NCI-H1092 treated with DMSO at 0.1 percent for 48 hours (cell line): ENCODE measurements at places on chromosomes 7 and 10.

DNA sequence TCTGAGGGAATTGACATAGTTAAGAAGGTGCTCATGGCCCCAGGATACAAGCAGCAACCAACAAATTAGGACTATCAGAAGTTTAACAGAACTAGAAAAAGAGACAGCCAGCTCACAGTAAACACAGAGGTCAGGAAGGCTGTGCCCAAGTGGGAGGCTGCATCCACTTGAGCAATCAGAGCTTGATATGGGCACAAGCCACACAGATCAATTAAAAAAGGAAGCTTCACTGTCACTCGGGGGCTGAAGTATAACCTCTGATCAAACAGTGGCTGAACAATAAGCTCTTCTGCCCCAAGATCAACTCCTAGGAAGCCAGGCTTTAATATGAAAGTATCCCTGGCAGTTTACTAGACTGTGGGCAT, 40.0 kb downstream of the ZNF438 start:
- no peak for DNase-seq

DNA sequence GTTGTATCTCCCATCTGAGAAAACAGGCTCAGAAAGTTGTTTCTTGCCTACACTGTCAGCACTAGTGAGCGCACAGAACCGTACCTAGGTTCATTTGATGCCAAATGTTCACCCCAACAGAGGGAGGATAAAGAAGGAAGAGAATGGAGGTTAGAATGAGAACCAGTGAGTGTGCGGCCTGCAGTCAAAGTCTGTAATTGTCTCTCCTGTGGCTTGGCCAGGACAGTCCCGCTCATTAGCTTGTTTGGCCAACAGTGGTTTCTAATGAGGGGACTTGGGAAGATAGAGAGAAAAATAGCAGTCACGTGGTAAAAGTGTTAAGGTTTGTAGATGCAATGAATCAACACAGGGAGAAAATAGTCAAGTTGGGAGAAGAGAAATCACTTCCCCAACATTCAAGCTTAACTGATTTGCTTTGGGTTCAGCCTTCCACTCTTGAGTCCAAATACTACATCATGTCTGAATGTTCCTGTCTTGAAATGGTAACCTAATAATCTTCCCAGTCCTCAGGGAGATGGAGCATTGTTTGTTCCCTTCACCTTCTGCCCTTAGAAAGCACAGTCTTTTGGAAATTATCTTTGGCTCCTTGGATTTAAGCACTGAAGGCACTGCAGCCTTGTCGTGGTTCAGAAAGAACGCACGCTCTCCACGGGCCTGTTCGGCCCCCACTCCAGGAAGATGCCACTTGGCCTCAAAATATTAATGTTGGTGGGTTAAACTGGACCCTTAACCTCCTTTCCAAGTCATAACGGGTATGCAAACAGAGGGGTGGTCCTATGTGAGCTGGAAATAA, 360.4 kb upstream of the ZNF32 start:
- DNase-seq: no peak

- no peak for DNase-seq
These were observed 37.3 kb downstream of the KIF20B start for GRCh38 chr10:89738551-89739209.

DNA sequence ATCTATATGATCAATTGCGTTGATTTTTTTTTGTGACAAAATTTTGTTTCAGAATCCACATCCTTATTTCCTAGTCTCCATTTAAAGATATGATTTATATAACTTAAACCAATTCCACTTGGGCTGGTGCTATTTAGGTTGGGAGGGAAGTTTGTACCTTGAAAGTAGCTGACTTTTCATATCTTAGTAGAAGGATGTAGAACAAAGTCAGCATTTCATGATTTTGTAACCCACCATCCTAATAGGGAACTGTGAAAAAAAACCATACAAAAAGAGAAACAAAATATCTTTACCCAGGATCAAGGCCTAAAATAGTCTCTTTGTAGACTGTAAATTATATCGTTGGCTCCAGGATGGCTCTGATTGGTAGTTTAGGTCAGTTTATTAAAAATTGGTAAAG, 8.3 kb downstream of the HECTD2 start:
- no peak for DNase-seq

GRCh38 chr10:17502814-17503213, 48.4 kb upstream of the ST8SIA6 start:
- no peak for DNase-seq

- no peak for DNase-seq
These were observed 151.6 kb downstream of the SND1 start for GRCh38 chr7:127803626-127804025.

DNA sequence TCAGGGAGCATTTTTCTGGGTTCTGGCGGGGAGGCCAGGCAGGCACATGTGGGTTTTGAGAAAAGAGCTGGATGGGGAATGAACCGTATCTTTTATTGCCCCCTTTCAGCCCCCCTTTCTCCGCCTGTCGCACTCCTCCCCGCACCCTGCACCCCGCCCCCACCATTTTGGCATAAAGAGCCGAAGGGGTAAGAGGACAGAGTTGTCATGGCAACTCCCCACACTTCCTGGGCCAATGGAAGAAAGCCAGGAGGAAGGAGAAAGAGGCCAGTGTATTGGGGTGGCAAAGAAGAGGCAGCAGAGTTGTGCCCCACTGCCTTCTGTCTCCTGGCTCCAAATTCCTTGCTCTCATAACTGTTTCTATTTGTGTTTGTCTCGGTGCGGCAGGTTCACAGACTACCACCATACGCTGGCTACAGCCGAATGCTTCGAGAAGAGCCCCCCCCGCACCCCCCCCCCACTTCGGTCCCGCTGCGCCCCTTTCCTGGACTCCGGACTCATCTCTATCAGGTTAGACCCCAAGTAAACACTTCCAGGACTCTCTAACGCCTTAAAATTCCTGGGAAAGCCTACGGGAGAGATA, 3.4 kb downstream of the KCNIP2 start:
- no peak for DNase-seq

GRCh38 chr7:7254908-7255307, 72.6 kb downstream of the C1GALT1 start:
- DNase-seq: no peak

DNA sequence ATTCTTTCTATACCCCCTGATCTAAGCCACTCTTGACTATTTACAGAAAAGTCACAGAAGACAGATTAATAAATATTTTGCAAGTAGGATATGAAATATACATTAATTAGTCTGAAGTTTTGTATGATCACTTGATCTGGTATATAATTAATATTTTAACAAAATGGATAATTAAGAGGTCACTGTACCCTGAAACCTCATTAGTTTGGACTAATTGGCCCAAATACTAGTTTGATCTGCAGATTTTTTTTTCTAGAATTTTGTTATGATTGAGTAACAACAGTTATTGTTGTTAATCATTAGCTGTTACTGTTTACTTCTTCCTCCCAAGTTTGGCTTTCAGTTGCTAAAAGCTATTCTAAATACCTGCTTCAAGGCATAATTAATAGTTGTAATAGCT, 2.7 kb downstream of the NHLRC2 start:
- no peak for DNase-seq

DNA sequence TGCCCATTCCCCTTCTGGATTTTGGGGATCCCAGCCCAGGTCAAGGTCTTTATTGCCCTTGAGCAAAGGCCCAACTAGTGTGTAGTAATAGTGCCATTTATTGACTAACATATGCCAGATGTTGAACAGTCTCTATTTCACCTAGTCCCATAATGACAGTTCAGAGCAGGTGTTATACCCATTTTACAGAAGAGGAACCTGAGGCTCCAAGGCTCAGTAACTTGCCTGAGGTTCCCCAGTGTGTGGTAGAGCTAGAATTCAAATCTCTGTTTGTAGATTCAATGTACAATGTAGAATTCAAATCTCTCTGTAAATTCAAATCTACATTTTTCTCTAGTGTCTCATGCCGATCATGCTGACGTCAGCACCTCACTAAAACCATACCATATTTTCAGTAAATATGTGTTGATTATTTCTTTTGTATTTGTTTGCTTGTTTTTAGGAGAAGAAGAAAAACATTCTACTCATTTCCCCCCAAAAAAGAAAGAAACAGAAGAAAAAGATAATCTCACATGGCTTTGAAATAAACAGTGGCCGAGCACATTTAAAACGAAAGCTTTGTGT, 329.7 kb downstream of the PRPF18 start:
- no peak for DNase-seq

DNA sequence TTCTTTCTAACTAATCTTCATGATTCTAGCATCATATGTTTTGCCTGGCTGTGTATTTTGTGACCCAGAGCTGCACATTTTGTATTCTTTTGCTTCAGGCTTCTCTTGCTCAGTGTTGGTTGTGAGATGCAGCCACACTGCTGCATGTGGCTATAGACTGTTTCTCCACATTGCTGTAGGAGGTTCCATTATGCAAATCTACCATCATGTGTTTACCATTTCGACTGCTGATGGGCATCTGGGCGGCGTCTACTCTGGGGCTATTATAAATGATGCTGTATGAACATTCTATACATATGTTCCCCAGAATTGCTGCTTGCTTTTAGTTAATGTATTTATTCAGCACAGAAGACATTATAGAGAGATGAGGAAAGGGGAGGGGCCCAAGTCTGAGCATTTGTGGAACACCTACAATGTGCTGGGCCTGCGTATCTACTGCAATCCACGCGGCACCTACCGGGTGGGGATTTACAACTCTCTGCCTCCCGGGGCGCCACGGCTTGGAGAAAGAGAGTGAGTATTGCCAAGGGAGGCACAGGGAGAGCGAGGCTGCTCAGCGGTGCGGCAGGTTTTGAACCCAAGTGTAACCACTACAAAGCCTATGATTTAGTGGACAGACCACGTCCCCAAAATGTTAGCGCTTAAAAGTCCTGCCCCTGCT, 172.5 kb downstream of the PRKAG2 start:
- no peak for DNase-seq

DNA sequence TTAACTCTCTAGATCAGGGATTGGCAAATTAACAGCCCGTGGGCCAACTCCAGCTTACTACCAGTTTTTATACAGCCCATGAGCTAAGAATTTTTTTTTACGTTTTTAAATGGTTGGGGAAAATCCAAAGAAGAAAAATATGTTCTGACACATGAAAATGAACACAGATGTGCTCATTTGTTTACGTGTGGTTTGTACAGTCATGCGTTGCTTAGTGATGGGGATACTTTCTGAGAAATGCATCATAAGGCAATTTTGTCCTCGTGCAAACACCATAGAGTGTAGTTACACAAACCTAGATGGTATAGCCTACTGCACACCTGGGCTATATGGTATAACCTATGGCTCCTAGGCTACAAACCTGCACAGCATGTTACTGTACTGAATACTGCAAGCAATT, 8.3 kb upstream of the SMKR1 start:
- DNase-seq: no peak

- no peak for DNase-seq
These were observed 159.5 kb upstream of the WDR11 start for GRCh38 chr10:120691625-120692024.

DNA sequence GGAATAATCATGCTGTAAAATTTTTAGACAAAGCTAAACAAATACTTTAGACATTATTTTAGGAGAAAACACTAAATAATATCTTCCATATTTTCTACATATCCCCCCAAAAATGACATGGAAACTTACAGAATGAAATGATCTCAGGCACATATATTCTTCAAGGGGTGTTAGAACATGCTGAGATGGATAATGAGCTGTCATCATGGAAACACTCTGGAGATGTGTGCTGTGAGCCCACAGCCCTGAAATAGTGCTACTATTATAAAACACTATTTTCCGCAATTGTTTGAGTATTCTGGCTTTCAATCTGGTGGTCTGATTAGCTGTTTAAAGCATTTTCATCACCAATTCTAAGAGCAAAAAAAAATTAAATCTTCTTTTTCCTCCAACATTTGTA, 385.7 kb downstream of the PHTF2 start:
- no peak for DNase-seq

DNA sequence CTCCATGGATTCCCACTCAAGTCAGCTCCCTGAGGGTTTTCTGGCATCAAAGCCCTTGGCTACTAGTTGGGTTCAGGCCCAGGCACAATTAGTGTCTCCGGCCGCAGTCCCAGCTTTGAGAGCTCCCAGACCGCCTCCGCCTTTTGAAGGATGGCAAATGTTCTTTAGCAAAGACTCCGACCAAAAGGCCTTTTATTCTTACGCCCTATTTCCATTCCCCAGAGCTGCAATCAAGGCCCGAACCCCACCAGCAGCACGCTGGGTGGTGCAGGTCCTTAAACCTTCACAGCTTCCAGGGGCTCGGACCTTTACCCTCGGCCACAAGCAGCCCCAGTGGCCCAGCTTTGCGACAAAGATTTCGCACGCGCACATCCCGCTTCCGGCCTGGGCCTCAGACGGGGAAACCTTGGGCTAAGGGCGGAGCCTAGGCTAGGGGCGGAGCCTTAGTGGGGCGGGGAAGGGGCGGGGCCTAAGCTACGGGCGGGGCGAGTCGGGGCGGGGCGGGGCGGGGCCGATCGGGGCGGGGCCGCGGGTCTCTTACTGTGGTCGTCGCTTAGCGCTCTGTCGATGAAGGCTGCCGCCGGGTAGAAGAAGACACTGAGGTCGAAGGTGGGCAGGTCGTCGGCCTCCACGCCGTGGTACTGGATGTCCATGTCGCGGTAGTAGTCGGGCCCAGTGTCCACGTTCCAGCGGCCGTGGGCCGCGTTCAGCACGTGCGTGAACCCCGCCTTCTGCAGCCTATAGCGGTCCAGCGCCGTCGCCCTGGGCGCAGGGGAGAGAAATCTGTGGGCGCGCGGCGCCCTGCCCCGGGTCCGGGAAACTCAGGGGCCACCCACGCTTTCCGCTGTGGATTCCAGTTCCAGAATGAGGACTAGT, 68.0 kb upstream of the SAMD8 start:
- no peak for DNase-seq

- no peak for DNase-seq
These were observed 249.2 kb downstream of the SFMBT2 start for GRCh38 chr10:7161484-7162250.

DNA sequence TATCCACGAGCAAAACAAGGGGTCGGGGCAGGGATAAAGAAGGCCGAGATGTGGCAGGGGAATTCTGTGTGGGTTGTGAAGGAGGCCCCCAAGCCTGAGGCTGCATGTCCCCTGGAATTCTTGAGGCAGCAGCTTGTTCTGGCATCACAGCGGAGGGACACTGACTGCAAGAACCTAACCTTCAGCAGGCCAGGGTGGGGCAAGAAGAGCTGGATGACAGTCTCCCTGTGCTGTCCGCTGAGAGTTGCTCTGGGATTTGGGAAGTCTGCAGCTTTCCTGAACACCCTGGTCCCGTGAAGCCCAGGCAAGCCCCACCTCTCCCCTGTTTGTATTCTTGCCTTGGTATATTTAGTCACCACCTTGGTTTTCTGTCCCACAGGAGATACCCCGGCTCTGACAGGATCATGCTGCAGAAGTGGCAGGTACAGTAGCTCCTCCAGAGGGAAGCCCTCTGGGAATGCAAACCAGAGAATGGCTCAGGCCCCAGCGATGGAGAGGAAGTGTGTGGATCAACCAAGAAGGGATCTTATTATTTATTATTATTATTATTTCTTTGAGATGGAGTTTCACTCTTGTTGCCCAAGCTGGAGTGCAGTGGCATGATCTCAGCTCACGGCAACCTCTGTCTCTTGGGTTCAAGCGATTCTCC, 1.9 kb upstream of the LRRC18 start:
- DNase-seq: no peak

- DNase-seq: no peak
These were observed 506.5 kb upstream of the MKI67 start for GRCh38 chr10:128632694-128633093.
